ENCODE measurements at places on chromosomes 13 and 19.
A peak's percentile ranks its signal among the peaks of the same experiment; 100 is the strongest.

DNA sequence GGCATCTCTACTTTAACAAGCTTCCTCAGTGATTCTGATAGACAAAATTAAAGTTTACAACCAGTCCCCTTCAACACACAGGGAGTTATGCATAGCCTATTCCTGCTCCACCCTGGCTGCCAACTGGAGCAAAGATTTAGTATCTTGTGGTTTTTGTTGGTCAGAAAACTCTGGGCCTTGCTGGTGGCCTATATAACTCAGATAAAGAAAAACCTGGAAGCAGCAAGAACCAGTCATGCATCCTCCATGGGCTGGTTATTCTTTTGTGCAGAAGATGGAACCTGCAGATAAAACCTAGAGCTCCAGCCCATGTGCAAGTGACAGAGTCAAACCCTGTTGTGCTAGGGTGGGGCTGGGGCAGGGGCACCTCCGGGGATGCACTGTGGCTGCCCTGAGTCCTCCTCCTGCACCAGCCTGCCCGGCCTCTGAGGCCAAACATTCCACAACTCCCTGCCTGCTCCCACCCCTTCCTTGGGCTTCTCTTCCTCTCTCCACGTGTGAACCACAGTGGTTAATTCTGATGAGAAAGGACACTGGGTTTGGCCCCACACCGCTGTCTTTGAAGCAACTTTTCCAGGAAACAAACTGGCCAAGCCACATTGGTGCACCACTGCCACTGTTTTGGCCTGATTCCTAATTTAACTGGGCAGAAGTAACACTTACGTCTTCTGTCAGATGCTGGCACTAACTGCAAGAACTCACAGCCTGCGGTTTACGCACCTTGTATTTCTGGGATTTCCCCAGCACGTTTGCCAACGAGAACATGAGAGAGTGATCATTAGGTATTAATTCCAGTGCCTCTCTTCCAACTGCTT, 23.3 kb upstream of the GGACT start:
- no peak for DNase-seq

DNA sequence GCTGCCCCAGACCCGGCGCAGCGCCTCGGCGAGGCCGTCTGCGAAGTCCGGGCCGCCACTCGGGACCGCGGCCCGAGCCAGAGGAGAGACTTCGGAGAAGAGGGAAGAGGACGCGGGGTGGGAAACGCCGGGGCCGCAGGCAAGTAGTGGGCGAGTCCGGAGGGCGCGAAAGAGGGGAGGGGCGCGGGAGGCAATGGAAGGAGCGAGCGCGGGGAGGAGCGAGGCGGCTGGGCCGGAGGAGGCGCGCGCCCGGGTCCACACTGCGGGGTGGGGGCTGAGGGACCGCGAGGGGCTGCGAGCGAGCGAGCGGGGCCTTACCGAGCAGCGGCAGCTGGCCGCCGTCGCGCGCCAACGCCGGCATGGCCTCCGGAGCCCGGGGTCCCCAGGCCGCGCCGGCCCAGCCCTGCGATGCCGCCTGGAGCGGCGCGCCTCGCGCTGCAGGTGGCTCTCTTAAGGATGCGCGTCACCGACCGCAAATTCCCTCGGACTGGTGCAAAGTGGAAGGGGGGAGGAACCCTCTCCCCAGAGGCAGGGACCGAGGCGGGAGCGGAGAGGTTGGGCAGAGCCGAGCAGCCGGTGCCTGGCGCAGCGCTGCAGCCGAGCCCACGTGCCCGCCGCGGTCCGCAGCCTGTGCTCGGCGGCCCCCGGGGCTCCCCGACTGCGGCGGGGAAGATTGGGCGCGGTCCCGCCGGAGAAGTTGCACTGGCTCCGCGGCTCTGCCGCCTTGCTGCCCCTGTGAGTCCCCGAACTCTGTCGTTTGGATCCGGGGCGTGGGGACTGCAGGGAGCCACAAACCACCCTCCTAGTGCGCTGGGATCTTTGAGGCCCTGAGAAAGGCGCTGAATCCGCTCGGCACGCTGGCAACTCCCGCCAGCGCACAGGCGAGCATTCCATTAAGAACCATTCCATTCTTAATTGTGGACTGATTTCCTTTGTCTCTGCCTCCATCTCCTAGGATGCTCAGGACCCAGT, at the start of gene FLT3:
Gene FLT3, minus strand, starts transcription at position 427 of the 972 bp plus-strand sequence. Its CDS starts 66 bp downstream, at position 361.
- no peak for DNase-seq

DNA sequence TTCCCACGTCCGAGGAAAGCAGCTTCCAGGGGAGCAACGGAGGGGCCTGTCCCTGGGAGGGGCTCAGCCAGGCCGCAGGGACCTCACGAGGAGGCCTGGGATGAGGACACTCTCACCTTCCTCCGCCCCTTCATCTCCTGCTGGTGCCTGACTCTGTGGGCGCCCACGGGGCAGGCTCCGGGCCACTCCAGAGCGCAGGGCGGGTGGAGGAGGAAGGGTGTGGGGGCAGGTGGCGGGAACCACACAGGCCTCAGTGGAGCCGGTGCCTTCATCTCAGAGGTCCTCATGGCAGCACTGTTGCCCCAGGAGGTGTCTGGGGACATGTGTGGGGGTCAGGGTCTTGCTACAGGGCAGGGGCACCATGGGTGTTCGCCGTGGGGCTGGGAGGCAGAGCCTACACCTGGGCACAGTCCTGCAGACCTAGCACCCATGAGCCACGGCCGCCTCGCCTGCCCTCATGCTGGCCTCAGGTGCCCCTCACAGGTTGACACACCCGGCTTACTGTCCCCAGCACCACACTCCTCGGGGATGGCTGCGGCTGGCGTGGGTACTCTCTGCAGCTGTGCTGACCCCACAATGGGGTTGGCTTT, 10.1 kb upstream of the TMEM255B start:
- no peak for DNase-seq

- DNase-seq: peak; percentile 46
These were observed 638 bp downstream of the ADGRE5 start for GRCh38 chr19:14381689-14382474.

- no peak for DNase-seq
These were observed 1.1 kb upstream of the ACP5 start for GRCh38 chr19:11578258-11579142.

GRCh38 chr19:42199440-42200115, 17.9 kb downstream of the DEDD2 start:
- DNase-seq: peak; percentile 78

DNA sequence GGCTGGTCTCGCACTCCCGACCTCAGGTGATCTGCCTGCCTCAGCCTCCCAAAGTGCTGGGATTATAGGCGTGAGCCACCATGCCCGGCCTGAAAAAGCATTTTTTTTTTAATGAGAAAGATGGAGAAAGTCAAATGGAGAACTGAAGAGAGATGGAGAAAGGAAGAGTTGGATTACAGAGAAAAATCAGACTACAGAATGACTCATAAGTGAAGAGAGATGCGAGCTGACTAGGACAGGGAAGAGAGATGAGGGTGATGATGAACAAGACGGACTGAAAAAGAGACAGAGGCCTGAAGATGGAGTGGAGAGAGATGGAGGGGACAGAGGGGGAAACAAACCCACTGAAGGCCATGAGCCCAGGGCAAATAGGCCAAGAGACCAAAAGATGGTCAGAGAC, 1.5 kb downstream of the DHX34 start:
- DNase-seq: no peak

DNA sequence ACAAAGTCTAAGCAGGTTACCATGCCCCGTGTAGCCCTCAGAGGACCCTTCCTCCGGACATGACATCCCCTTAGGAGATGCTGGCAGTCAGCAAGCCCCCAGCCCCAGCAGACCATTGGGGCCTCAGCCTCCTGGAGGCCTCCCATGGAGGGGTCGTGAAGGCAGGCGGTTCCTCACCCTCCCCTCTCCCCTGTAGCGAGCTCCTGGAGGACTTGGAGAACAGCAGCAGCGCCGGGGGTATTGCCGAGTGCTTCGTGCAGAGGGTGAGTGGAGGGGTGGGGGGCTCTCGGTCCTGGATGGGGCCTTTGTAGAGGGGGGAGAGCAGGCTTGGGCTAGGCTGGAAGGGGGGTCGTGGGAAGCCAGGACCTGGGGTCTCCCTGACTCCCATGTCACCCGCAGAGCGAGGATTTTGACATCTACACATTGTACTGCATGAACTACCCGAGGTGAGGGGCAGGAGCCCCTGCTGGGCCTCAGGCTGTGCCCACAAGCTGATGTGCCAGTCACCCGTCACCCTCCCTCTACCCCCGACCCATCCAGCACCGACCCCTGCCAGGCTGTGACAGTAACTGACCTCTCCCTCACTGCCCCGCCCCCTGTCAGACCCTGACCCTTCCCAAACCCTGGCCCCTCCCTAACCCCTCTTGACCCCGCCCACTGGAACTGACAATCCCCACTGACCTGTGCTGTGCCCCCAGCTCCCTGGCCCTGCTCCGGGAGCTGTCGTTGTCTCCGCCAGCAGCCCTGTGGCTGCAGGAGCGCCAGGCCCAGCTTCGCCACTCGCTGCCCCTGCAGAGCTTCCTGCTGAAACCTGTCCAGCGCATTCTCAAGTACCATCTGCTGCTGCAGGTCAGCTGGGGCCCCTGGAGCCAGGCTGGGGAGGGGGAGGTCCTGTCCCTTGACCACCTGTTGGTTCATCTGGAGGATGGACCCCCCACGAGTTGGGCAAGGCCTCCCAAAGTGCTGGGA, 4.0 kb downstream of the PLEKHG2 start:
- no peak for DNase-seq

DNA sequence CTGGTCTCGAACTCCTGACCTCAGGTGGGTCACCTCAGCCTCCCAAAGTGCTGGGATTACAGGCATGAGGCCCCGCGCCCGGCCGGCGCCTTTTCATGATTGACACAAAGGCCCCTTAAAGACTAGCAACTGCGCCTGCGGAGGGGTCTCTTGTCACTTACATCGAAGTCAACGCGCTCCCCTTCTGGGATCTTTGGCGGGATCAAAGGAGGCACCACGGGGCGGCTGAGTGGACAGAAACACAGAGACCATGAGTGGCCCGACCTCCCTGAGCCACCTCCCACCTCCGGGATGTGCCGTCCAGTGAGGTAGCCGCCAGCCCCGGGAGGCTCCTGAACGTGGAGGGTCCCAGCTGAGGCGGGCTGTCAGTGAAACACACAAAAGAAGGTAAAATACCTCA, 7.3 kb downstream of the TNNT1 start:
- no peak for DNase-seq

GRCh38 chr13:24091080-24091479, 69.4 kb upstream of the SPATA13 start:
- no peak for DNase-seq

DNA sequence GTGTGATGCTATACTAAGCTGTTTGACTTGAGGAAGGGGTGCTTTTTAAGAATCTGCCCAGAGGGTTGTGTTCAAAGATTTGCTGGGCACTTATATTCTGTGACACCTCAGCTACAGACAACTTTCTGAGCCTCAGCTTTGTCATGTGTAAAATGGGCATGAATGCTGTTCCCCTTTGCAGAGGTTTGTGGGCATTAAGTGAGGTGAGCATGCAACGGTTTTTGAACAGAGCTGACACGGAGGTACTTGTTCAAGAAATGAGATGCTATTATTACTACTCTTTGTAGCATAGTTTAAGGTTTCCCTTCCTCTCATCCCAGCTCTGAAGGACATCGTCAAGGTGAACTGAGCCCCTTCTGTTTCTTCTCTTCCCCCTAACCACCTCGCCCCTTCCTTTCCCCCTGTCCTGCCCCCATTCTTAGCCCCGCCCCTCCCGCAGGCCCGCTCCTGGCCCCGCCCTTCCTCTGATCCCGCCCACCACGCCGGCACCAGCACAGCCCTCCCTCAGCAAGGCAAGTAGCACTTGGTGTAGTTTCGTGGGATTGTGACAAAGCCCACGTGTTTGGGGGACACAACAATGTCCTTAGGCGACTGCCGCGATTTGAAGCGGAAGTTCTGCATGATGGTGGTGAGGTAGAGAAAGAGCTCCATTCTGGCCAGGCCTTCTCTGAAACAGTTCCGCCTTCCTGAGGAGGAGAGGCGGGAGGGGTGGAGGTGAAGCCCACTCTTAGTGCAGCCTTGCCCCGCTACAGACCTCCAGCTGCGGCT, 26.1 kb upstream of the CYP2A7 start:
- DNase-seq: no peak

DNA sequence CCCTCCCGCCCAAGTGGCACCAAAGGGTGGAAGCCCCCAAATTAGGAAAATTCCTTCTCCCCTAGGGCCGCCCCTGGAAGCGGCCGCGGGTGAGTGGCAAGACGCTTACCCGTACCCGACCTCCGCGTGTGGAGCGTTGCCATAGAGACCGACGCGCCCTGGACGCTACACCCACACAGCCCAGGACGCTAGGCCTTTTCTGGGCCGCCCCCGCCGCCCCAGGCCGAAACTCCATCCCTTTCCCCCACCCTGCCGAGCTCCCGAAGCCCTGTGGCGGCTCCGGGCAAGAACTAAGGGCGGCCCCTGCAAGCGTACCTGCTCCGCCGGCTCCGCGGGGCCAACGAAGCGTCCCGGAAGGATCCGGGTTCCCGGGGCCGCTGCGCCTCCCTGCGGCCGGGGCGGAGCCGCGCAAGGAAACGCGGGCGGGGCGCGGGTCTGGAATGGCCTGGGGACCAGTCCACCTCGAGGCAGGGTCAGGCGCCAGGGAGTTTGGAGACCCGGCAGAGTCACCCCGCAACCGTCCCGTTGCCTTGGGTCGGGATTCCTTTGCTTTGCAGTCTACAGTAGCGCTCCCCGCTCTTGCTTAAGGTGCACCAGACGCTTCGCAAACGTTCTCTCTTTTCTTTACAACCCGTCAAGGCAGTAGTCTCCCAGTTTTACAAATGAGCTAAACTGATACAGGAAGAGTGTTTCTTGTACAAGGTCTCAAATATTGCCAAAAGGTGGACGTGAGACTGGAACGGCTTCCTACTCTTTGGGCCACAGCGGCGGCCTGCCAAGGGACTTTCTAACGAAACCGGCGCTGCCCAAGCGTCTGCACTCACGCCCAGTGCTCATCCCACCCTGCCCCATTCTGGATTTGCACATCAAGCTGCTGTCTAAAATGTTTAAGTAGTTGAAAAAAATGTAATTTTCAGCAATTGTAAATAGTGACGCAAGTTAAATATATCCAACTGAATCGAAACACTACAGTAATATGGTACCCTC, at the start of gene NEK5:
Gene NEK5, minus strand, starts transcription at position 360 of the 987 bp plus-strand sequence. CDS start 1,591 bp downstream, outside the sequence.
- DNase-seq: peak; percentile 68

- no peak for DNase-seq
These were observed 187.8 kb downstream of the DIAPH3 start for GRCh38 chr13:59975807-59976435.

GRCh38 chr19:4044990-4045465, 21.7 kb downstream of the ZBTB7A start:
- no peak for DNase-seq

DNA sequence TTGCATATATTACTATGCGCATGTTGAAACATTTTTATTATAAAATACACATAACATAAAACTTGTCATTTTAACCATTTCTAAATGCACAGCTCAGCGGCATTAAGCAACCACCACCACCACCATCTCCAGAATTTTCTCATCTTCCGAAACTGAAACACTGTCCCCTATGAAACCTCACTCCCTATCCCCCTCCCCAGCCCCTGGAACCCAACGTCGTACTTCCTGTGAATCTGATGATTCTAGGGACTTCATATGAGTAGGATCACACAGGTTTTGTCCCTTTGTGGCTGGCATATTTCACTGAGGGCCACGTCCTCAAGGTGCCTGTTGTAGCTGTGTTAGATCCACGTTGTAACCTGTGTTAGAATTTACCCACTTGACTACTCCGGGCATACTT, 716 bp upstream of the MAP2K2 start:
- DNase-seq: no peak

DNA sequence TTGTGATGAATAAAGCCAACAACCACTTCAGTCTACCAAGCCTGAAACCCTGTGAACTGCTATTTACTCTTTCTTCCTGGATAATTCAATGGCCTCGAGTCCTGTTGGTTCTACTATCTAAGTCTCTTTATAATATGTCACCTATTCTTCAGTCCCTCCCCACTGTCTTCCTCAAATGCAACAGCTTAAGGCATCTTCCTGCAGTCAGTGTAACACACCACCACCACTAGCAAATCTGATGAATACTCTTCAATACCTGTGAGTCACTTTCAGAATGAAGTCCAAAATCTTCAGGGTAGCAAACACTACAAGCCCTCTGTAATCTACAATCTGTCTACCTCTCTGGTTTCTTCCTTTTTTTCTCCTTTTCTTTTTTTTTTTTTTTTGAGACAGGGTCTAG, 32.9 kb downstream of the ZDHHC20 start:
- DNase-seq: no peak
